ENCODE measurements at places on chromosomes 3 and 15.

- DNase-seq = no peak
Measured at GRCh38 chr15:62505762-62506161, 340.7 kb upstream of the C2CD4B start.

DNA sequence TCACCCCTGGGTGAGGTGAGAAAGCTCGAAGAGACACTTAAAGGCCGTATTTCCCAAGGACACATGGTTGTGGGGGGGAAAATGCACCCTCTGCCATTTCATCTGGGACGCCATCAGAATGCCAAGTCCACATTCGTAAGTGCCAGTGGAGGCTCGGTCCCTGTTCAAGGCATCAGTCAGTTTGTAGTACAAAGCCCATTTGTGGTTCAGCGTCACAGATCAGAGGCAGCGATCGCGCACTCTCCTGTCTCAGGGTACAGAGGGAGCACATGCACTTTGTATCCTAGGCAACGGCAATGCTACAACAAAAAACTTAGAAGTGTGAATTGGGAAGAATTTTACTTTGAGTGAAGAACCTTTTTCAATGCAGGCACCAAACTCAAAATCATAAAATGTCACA lies 27.2 kb downstream of the SEMA6D start:
- DNase-seq = no peak

DNA sequence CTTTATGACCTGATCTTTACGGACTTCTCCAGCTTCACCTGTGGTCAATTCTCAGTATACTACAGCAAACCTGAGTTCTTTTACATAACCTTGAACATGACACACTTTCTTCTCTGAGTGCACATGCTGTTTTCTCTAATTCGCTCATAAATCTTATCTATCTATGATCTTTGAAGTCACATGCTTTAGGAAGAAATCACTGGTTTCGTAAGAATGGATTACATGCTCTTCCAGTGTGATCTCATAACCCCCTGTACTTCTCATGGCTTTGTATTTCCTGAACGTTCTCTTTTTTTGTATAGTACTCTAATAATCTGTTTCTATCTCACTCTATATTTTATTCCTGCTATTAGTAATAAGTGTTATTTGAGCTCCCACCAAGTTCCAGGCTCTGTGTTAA lies 1165.2 kb downstream of the TBL1XR1 start:
- DNase-seq = no peak

DNA sequence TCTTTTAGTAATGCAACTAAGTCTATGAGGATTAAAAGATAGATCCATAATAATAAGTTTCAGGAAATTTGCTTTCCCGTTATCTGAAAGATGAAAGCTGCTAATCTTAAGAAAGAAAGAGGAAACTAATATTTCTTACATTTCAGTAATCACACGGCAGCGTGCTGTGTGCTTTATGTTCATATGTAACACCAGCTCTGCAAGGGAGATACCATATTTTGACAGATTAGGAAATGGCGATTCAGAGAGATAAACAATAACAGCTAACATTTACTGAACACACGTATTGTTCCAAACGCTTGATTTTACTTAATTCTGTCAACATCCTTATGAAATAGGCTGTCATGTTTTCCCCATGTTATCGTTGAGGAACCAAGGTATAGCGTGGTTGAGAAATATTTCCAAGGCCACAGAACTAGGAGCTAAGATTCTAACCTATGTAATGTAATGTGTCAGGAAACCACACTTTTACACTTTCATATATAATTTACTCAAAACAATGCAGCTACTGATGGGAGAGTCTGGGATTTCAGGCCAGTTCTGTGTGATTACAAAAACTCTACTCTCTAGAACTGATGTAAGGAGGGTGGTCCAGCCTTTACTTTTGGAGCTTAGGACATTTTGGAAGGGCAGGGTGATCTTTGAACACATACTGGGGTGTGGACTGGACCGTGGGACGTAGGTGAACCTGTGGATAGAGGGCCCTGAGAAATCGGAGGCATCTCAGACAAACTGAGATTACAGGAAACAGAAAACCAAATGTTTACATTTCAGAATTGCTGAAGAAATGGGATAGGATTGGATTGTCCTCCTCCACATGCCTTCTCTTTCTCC lies 100.6 kb downstream of the IL1RAP start:
- DNase-seq = no peak

- no peak for DNase-seq
Measured at GRCh38 chr3:72694398-72694797, 153.8 kb downstream of the SHQ1 start.

DNA sequence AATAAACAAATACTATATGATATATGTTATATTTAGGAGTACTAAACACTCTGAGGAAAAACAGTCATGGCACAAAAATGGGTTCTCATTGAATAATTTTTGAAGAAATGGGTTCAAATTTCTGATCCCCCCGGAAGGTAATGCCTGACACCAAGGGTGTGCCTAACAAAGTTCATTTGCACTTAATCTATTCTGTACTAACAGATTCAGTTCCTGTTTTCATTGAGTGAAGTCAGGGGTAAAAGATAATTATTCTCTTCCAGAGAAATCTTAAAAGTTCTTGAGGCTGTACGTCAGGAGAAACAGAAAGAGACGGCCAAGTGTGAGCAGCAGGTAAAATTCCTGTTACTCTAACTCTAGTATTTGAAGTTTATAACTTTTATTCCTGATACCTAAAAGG lies 34.5 kb upstream of the TMEM42 start:
- no peak for DNase-seq

All from fibroblast of the conjunctiva (primary cell).